ENCODE measurements at places on chromosomes 4 and X.
A peak's percentile ranks its signal among the peaks of the same experiment; 100 is the strongest.

GRCh38 chr4:22502895-22503814, 12.7 kb downstream of the ADGRA3 start:
- peak; percentile 60 for DNase-seq

GRCh38 chr4:143745874-143746273, 45.4 kb upstream of the FREM3 start:
- DNase-seq = no peak

- DNase-seq = no peak
These were observed 265.8 kb downstream of the PCDH18 start for GRCh38 chr4:137266511-137266910.

- DNase-seq = no peak
These were observed 2008.5 kb upstream of the TENM3 start for GRCh38 chr4:180234730-180235129.

GRCh38 chr4:136390824-136391223, 1141.5 kb downstream of the PCDH18 start:
- no peak for DNase-seq

GRCh38 chr4:86243750-86244149, 116.1 kb downstream of the MAPK10 start:
- DNase-seq = no peak
